ENCODE measurements at places on chromosomes 2 and 18. TPM values are rescaled to one million over a fixed set of nuclear protein-coding genes. Genes with fewer than 3 reads are reported as not detected.

Gene CHST9
- 0.18 TPM for total RNA-seq

Gene STON1
- 38.0 TPM for total RNA-seq

Gene UGT1A3
- not detected for total RNA-seq

- no peak overlapping the region for H3K27ac ChIP-seq
- no peak for DNase-seq
- no peaks in the 10 kb centered on the region for H3K36me3 ChIP-seq
These were observed 1357.8 kb upstream of the CRIM1 start for GRCh38 chr2:34997779-34998178.

DNA sequence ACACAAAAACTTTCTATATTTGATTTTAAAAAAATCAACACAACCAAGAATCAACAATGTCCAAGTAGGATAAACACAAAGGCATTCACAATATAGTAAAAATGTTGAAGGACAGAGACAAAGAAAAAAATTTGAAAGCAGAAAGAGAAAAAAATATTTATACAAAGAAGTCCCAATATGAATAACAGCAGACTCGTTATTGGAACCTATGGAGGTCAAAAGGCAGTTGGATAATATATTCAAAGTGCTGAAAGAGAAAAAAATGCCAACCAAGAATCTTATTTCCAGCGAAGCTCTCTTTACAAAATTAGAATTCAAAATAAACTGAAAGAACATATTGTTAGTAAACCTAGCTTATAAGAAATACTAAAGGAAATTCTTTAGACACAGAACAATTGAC lies 859.5 kb downstream of the LRP1B start:
- no peak overlapping the region for H3K4me3 ChIP-seq
- H3K36me3 ChIP-seq: peaks cover 14% of the 10 kb centered on the region
- H3K27me3 ChIP-seq: no peaks in the 10 kb centered on the region
- H3K27ac ChIP-seq: no peak overlapping the region
- no peaks in the 10 kb centered on the region for H3K4me1 ChIP-seq

DNA sequence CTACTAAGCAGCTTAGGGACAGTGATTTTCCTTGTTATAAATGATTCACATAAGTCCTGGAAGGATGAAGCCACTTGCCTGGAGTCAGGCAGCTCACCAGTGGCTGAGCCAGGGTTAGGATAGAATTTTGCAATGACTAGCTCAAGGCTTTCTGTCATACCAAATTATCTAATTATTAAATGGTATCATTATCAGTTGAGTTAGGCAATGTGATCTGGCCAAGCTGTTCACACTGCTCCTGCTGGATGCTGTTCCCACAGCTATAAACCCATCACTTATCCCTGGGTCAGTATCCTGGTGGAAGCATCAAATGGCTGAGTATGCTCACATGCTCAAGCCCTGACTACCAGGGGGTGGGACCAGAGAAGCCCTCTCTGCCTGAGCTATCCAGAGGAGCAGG lies 235.2 kb downstream of the MTX2 start:
- no peaks in the 10 kb centered on the region for H3K36me3 ChIP-seq
- H3K27me3 ChIP-seq: peaks cover 12% of the 10 kb centered on the region
- no peak overlapping the region for H3K27ac ChIP-seq
- no peak for DNase-seq
- H3K4me3 ChIP-seq: no peak overlapping the region
- no peaks in the 10 kb centered on the region for H3K4me1 ChIP-seq

- no peaks in the 10 kb centered on the region for H3K27me3 ChIP-seq
- H3K27ac ChIP-seq: peak overlapping the region; percentile 73
- H3K4me1 ChIP-seq: peaks cover 70% of the 10 kb centered on the region
- no peak for DNase-seq
These were observed 5.8 kb downstream of the BIN1 start for GRCh38 chr2:127101048-127101611.

- H3K36me3 ChIP-seq: no peaks in the 10 kb centered on the region
- no peaks in the 10 kb centered on the region for H3K4me1 ChIP-seq
- DNase-seq: no peak
- H3K4me3 ChIP-seq: no peak overlapping the region
These were observed 379.5 kb upstream of the KLHL29 start for GRCh38 chr2:23005469-23005868.

- no peak overlapping the region for H3K4me3 ChIP-seq
- no peak overlapping the region for H3K27ac ChIP-seq
- no peaks in the 10 kb centered on the region for H3K27me3 ChIP-seq
These were observed 38.0 kb downstream of the NPC1 start for GRCh38 chr18:23548275-23548674.

GRCh38 chr2:54845094-54845493 lies 121.6 kb downstream of the EML6 start:
- no peak overlapping the region for H3K27ac ChIP-seq
- H3K27me3 ChIP-seq: peaks cover 5% of the 10 kb centered on the region
- DNase-seq: no peak
- no peak overlapping the region for H3K4me3 ChIP-seq
- no peaks in the 10 kb centered on the region for H3K36me3 ChIP-seq

DNA sequence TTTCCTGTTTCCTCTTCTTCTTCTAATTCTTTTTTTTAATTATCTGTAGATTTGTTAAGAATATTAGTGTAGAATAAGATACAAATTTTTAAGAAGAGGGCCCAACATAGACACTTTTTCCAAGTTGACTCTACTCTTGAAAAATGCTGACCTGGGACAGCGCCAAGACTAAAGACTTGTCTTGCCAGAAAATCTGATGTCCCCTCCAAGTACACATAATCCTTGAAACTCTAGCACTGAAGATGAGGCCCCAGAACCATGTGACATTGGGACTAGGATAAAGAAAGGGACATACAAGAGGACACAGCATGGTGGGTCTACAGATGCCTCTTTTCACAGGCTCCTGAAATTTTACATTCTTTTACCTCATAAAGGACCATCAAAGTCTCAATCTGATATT lies 271.6 kb upstream of the SESTD1 start:
- no peaks in the 10 kb centered on the region for H3K27me3 ChIP-seq
- H3K27ac ChIP-seq: no peak overlapping the region
- peaks cover 2% of the 10 kb centered on the region for H3K36me3 ChIP-seq
- DNase-seq: no peak

GRCh38 chr18:77081390-77081778 lies 51.2 kb downstream of the MBP start:
- no peaks in the 10 kb centered on the region for H3K27me3 ChIP-seq
- H3K4me3 ChIP-seq: no peak overlapping the region
- H3K4me1 ChIP-seq: peaks cover 49% of the 10 kb centered on the region
- no peak for DNase-seq

- H3K27me3 ChIP-seq: no peaks in the 10 kb centered on the region
- no peak for DNase-seq
These were observed 50.0 kb downstream of the AP1S3 start for GRCh38 chr2:223787358-223787757.

DNA sequence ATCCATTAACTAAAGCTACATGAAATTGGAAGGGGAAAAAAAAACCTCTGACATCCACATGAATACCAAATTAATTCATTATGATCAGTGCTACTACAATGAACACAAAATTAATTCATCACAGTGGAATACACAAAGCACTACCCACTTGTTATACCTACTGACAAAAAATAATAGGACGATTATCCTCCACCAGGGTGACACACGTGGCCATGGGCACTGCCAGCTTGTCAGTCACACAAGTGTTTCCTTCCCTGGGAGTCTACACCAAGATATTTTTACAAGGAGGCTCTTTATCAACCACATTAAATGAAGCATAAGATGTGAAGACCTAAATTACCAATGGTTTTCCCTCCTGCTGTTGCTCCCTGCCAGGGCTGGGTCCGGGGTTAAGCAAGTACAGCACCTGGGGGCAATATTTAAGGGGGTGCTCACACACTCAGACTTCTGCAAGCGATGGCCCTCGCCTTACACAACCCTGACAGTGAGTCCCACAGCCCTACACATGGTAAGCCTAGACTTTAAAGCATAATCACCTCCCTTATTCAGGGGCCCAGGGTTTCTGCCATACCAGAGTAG lies 90.1 kb downstream of the TCF4 start:
- no peak overlapping the region for H3K4me3 ChIP-seq
- peaks cover 4% of the 10 kb centered on the region for H3K36me3 ChIP-seq
- H3K27ac ChIP-seq: no peak overlapping the region
- H3K27me3 ChIP-seq: no peaks in the 10 kb centered on the region

- no peak for DNase-seq
- H3K36me3 ChIP-seq: no peaks in the 10 kb centered on the region
- peaks cover 20% of the 10 kb centered on the region for H3K4me1 ChIP-seq
These were observed 41.3 kb downstream of the PLEKHA3 start for GRCh38 chr2:178521304-178522150.

DNA sequence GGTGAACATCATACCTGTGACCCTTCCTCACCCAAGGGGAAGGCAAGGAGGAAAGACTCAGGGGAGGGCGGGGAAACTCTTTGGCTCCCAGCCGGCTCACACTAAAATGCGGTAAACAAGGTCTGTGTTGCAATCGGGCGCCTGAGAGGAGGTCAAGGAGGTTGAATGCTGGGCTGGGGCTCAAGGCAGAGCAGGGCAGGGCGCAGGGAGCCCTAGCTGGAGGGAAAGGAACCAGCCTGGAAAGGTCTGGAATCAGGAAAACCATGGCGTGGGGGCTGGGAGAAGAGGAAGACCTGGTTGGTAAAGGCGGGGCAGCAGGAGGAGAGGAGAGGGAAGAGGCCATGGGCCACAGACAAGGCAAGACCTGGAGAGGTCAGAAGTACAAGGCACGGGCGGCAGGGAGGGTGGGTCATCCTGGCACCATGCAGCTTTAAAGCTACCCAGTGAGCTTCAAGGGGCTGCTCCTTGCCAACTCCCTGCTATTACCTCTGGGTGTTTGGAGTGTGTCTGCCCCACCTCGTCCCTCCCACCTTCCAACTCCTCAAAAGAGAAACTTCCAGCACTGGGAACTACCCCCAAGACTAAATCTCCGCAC lies 4.8 kb upstream of the TMEM37 start:
- H3K27me3 ChIP-seq: peaks cover 70% of the 10 kb centered on the region
- DNase-seq: no peak
- H3K36me3 ChIP-seq: no peaks in the 10 kb centered on the region
- peaks cover 4% of the 10 kb centered on the region for H3K4me1 ChIP-seq
- H3K27ac ChIP-seq: no peak overlapping the region

DNA sequence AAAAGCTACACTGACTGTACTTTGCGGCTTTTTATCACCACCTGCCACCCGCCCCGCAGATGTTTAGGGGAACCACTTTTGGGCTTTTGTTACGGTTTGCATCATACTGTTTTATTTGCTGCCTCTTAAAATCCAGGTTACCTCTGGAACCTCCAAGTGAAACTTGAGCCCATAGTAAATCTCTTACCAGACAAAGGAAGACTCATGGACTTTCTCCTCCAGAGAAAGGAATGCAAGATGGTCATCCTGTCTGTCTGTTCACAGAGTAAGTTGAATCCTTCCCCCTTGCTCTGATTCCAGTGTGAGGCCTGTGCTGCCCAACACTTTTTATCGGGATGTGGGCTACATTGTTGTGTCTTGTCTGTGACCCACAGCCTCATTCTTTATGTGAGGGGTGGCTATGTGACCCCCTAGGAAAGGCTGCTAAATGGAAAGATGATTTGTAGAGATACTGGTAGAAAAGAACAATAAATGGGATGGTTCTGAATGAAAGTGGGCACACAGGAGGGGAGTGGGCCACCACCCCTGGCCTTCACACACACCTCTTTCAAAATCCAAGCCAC lies 23.3 kb downstream of the RMC1 start:
- H3K27me3 ChIP-seq: no peaks in the 10 kb centered on the region
- no peak overlapping the region for H3K4me3 ChIP-seq

DNA sequence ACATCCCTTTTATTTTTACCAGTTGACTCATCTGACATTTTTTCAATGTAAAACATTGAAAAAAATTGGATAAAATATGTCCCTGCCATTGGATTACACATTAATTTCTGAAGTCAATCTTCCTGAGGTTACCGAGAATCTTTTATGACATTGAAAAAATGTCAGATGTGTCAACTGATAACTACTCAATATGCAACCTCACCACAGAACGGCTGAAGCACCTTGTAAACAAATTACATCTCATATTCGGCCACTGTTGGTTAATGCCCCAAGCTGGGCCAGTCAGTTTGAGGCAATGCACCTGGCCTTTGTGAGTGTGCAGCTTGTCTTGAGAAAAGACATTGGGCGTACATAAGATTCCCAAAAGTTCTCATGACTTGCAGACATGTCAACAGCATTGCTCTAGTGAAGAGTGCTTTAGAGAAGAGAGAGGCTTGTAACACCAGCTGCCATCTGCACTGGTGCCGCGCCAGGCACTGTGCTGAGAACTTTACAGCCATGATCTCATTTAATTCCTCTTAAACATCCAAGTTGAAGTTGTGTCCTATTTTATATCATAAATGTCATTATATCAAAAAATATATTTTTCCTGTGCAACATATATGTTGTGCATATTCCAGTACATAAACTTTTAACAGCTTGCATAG lies 112.7 kb upstream of the SLC35G4 start:
- H3K27me3 ChIP-seq: no peaks in the 10 kb centered on the region
- no peaks in the 10 kb centered on the region for H3K36me3 ChIP-seq
- peaks cover 36% of the 10 kb centered on the region for H3K4me1 ChIP-seq
- no peak overlapping the region for H3K4me3 ChIP-seq
- no peak overlapping the region for H3K27ac ChIP-seq
- DNase-seq: no peak

DNA sequence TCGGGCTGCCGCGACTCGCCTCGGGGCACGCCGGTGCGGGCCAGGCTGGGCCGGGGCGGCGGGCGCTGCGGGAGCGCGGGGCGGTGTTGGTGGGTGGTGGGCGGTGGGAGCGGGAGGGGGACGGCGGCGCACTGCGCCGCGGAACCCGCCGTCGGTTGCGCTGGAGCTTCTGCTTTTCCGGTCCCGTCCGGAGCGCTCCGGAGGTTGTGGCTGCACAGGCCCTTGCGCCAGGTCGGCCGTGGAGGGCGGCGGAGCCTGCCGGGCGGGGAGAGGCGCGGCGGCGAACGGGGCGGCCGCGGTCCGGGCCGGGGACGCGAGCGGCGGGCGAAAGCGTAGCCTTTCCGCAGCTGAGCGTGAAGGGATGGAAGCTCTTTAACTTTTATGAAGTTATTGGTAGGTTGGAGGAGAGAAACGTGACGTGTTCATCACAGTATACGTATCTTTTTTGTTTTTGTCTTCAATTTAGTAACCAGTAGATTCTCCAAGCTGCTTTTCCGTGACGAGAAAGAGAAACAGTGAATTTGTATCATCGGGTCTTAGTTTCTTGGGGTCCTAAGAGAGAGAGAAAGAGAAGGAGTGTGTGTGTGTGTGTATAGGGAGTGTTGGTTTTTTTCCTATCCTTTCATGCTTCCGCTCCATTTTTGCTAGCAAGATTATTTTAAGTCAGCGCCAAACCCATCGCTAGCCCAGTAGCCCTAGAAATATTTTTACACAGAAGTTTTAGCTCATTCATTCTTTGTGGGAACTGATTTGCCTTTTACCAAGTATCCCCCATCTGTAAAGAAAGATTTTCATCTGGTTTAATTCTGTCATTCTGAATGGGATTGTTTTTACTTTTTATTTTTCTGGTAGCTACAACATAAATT lies 535 bp downstream of the ATG4B start:
- peaks cover 7% of the 10 kb centered on the region for H3K36me3 ChIP-seq
- peak overlapping the region; percentile 60 for H3K27ac ChIP-seq
- H3K27me3 ChIP-seq: no peaks in the 10 kb centered on the region
- no peak for DNase-seq
- H3K4me3 ChIP-seq: peak overlapping the region; percentile 89
